ENCODE measurements at places on chromosomes 12 and 14. TPM values are rescaled to one million over a fixed set of nuclear protein-coding genes. Genes with fewer than 3 reads are reported as not detected.

Gene TAS2R50
- polyA plus RNA-seq = not detected

Gene CDK4
- polyA plus RNA-seq = 223 TPM

Gene PRPH
- polyA plus RNA-seq = 0.29 TPM

Gene DERA
- 50.6 TPM for polyA plus RNA-seq

Gene KERA
- polyA plus RNA-seq = 0.11 TPM

Gene KRT6B
- 0.22 TPM for polyA plus RNA-seq

Gene BEST3
- polyA plus RNA-seq = 0.26 TPM

Gene BAG5
- polyA plus RNA-seq = 34.6 TPM

Gene LMNTD1
- polyA plus RNA-seq = not detected

Gene GSG1
- 0.11 TPM for polyA plus RNA-seq

Gene RFX4
- polyA plus RNA-seq = not detected

Gene MGST1
- polyA plus RNA-seq = 84.0 TPM

Gene SMIM41
- not detected for polyA plus RNA-seq

Gene LRTM2
- polyA plus RNA-seq = 0.35 TPM

Gene GALC
- polyA plus RNA-seq = 38.3 TPM

Gene ENTPD5
- 53.1 TPM for polyA plus RNA-seq

Gene TOX4
- polyA plus RNA-seq = 57.3 TPM

DNA sequence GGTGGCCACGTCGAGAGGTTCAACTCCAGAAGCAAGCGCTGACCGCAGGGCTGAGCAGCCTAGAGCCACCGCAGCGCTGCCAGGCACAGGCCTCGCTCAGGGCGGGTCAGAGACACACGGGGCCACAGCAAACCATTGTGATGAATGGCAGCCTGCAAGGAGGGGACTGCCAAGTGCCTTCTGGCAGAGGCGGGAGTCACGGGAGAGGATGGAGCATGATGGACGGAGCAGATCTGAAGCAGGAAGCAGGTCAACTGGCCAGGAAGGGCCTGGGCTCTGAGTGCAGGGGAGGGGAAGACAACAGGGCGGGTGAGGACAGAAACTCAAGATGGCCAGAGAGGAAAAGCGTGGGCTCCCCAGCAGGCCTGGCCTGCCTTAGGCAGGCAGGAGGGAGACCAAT lies 49.8 kb downstream of the CDC42BPB start:
- no peak for DNase-seq

DNA sequence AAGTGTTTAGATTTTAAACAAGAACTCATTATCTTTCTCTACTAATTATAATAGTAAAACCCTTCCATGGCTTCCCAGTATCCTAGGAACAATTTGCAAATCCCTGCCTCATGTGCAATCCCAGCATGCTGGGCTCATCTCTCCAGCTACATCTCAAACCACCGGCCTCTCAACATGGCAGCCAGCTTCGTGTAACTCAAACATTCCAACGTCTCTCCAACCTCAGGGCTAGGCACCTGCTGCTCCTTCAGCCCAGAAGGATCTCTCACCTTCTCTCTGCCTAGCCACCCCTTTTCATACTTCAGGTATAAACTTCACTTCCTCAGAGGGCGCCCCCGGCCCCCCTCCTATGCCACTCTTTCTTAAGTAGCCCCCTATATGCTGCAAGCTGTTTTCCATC lies 7.2 kb downstream of the SART3 start:
- DNase-seq = no peak

GRCh38 chr12:54658306-54659264 lies 10.4 kb upstream of the DCD start:
- no peak for DNase-seq

- no peak for DNase-seq
Observed at GRCh38 chr14:73289308-73289707, 52.0 kb downstream of the PAPLN start.

DNA sequence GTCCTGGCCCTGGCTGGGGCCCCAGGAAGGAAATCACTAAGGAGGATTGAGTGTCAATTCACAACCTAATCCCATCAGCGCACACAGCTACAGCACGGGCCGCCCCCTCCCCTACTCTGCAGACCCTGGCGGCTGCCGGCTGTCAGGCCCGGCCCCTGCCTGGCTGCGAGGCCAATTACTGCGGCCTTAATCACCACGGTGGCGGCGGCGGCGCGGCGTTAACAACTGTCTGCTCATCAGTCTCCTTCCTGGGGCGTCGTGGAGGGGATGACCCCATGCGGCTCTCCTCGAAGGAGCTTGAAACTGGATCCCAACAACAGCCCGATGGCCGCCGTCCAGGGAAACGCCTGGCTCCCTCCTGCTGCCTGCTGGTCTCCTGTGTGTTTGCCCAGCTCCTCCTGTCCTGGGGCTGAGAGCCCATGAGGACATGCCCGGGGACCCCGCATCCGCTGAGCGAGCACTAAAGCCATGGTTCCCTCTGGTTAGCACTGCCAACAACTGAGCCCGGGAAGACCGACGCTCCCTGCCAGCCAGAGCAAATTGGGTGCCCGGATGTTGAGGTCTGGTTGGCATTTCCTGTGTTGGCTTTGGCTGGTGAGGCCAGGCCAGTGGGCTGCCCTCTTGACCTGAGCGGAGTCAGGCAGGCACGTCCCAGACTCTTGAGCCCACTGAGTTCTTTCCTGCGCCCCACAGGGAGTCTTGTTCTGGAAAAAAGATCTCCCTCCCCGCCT lies 21.8 kb upstream of the EIF2B2 start:
- no peak for DNase-seq

DNA sequence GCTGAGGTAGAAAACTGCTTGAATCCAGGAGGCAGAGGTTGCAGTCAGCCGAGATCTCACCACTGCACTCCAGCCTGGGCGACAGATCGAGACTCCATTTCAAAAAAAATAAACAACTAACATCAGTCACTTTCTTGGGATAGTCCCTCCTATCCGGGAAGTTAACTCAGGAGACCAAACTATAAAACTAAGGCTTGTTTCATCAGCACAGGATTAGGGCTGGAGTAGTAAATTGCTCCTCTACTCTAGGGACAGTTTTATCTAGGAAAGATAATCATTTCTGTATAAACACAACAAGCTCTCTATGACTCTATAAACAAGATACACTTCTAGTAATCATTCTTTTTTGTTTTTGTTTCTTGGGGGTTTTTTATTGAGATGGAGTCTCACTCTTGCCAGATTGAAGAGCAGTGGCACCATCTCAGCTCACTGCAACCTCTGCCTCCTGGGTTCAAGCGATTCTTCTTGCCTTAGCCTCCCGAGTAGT lies 11.7 kb downstream of the RPS26 start:
- no peak for DNase-seq

DNA sequence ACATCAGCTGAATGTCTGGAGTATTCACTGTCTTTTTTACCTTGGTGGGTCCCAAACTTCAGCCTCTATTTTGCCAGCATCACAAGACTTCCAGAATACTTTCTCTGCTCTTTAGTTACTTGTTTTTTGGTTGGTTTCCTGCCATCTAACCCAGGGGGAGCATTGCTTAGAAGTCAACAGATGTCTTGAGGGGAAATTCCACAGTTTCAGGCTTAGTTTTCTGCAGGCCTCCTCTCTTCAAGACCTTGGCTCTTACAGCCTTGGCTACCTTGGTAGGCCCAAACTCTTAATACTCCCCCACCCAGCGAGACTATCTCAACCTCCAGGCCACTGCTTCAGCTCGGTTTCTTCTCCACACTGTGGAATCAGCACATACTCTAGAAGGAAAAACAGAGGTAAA lies 41.7 kb downstream of the NEDD1 start:
- DNase-seq = no peak

DNA sequence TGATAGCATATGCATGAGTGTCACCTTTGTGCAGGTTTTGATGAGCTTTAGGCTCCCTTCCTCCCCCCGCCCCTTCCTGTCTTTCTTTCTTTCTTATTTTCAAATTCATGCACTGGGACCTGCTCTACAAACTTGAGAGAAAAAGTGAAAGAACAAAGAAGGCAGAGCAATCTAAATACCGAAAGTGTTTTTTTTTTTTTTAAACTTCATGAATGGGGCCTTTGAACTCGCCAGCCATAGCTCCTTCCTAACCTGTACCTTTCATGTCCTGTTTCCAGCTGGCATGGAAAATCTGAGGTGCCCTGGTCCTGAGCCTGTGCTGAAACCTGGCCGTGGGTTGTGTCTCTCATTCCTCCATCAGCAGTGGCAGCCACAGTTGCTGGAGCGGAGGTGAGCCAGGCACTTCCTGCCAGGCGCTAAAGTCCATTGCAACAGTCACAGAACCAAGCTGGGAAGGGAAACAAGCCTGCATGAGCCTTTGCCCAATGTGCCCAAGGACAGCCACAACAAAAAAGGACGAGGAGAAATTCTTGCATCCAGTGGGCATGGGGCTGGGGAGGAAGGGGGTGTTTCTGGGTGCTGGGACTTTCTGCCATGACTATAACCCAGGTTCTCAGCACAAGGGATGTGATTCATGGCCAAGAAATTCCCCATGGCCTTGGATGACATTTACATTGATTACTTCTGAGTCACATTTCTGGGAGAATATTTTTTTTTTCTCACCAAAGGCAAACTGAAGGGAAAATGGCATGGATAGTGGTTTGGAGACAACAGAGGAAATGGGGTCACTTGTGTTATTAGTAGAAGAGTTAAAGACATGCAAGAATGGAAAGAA lies 102.7 kb downstream of the TMEM30B start:
- DNase-seq = no peak

- no peak for DNase-seq
Observed at GRCh38 chr12:91001306-91001705, 3.5 kb downstream of the EPYC start.

DNA sequence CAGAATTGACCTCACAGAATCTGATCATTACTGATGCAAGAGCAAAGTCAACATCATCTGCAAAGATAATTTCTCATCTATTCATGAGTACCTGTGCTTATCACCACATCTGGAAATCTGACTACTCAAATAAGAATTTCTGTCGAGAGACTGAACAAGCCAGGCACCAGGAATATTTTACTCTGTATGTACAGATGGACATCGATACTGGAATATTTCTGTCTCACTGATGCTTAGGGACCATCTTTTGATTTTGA lies 105.2 kb downstream of the BICD1 start:
- DNase-seq = no peak

- DNase-seq = no peak
Observed at GRCh38 chr14:98984719-98985041, 287.3 kb downstream of the BCL11B start.

DNA sequence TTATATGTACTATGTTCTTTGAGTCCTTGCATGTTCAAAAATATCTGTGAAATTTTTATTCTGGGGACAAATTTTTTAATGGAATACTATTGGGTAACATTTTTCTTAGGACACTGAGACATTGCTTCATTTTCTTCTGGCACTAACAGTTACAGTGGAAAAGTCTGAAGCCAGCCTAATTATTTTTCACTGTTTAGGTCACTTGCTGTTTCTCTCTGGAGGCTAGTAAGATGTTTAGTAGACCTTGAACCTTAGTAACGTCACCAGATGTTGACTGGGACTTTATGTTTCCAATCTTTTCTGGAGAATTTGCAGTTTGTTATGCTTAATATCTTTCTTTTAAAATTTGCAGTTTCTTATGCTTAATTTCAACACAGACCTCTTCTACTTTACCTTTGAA lies 12.3 kb upstream of the EPYC start:
- DNase-seq = no peak

- no peak for DNase-seq
Observed at GRCh38 chr12:41531147-41531829, 343.2 kb downstream of the PDZRN4 start.

- DNase-seq = no peak
Observed at GRCh38 chr14:30520536-30520935, 38.4 kb upstream of the G2E3 start.

- DNase-seq = no peak
Observed at GRCh38 chr14:61475316-61475715, 153.9 kb downstream of the PRKCH start.

GRCh38 chr12:130737731-130738130 lies 21.6 kb upstream of the RIMBP2 start:
- DNase-seq = no peak

GRCh38 chr14:58808828-58809227 lies 171.1 kb downstream of the DACT1 start:
- no peak for DNase-seq

DNA sequence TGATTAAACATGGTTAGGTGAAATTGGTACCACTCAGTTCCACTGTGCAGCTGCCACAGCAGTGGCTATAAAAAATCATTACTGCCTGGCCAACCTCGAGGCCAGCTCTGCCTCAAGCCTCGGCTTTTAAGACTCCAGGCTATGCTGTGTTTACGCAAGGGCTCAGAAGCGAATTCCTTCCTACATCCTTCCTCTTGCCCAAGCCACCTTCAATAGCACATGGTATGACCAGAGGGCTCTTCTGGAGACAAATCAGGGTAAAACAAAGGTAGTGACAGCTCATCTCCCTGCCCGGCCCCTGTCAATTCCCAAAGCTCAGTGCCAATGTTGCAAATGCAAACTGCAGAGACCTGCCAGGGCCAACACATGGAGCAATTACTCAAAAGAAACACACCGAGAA lies 31.9 kb downstream of the NUAK1 start:
- no peak for DNase-seq

GRCh38 chr12:31005944-31006361 lies 67.7 kb upstream of the DDX11 start:
- no peak for DNase-seq

- DNase-seq = no peak
Observed at GRCh38 chr12:127107744-127108143, 1159.2 kb upstream of the TMEM132C start.

- no peak for DNase-seq
Observed at GRCh38 chr12:124453419-124454351, 113.7 kb downstream of the NCOR2 start.

DNA sequence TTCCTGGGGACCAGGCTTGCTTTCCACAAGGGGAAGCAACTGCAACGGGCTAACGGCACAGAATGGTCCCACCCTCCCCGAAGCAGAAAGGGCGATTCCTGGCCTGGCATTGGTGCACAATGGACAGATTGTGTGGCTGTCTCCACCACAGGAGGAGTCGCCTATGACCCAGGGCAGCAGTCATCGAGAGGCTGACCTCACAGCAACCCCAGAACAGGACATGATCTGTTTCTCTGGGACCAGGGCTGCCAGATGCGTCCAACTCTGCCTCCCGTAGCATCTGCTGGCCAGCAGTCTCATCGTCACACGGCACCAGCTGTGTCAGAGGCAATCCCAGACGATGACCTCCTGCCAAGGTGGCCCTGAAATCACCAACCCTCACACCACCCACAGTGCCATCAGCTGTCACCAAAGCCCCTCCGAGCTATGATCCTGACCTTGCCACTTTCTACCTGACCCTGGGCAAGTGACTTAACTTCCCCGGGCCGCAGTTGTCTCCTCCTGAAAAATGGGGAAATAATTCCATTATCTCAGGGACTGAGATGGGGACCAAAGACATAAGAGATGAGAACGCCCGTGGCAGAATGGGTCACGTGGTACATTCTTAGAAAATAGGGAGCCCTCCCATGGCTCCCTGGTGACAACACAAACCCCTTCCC lies 86.7 kb downstream of the CHGA start:
- no peak for DNase-seq
